Mucosa of descending colon (tissue), 3 donors: ENCODE measurements at places on chromosomes 13 and 19. TPM values are rescaled to one million over a fixed set of nuclear protein-coding genes. Genes with fewer than 3 reads are reported as not detected.

GRCh38 chr13:42781352-42781751 is at the start of gene FAM216B:
Gene FAM216B, plus strand, starts transcription at chr13:42781584. Its CDS starts 2,484 bp downstream, at chr13:42784068.
- no peak for DNase-seq

DNA sequence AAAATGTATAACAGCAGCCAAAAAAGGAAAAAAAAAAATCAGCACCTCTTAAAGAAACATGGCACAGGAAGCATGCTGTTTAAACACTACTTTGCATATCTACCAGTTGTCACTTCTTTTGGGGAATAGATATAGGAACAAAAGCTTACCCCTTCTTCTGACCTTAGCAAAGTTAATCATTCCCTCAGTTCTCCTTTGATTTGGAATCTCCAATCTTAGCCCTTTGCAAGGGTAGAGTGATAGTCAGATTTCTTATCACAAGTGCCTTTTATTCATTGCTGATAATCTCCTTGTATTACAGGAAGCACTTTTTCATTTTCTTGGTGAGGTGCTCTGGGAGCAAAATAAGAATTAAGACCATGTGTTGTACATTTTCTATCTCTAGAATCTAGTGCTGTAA is 1327.6 kb downstream of the OLFM4 start:
- no peak for DNase-seq

DNA sequence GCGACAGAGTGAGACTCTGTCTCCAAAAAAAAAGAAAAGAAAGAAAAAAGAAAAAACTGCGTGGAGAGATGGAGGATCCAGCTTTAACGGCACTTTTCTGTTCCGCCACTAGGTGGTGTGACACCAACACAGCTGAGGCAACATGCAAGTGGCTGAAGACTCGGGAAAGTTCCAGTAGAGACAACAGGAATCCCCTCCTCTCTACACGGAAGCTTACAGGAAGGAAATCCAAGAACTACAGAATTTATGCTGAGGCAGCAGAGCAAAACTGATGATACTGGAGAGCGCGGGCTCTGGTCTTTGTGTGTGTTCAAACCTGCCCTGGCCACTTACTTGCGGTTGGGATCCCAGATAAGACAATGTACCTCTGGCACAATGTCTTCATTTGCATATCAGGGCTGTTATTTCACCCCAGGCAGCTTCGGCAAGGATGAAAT is 9.9 kb downstream of the RANBP3 start:
- DNase-seq = no peak

DNA sequence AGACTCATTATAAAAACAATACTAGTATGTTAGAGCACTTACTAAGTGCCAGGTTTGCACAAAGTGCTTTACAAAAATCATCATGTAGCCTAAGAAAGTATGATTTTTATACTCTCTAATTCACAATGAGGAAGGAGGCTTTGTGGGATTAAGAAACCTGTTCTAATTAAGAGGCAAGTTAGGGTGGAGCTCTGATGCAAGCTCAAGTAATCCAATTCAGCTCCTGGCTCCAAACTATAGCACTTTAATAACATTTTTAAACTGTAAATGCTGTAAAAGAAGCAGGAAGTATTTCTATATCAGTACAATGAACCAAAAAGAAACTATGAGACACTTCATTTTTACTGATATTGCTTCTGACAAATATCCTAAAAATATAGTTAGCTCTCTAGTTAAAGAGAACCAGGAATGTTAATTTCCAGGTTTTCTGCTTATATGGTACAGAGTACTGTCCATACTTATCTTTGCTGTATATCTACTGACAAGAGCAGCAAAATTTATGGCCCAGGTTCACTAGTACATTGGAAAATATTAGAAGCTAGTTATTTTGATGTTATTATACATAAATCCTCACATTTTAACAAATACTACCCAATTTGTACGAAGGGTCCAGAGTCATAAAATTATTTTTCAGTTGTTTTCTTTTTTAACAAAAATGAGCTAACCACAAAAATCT is 482.0 kb downstream of the DIAPH3 start:
- DNase-seq = no peak

NFIX gene
- total RNA-seq = 238 TPM

DNA sequence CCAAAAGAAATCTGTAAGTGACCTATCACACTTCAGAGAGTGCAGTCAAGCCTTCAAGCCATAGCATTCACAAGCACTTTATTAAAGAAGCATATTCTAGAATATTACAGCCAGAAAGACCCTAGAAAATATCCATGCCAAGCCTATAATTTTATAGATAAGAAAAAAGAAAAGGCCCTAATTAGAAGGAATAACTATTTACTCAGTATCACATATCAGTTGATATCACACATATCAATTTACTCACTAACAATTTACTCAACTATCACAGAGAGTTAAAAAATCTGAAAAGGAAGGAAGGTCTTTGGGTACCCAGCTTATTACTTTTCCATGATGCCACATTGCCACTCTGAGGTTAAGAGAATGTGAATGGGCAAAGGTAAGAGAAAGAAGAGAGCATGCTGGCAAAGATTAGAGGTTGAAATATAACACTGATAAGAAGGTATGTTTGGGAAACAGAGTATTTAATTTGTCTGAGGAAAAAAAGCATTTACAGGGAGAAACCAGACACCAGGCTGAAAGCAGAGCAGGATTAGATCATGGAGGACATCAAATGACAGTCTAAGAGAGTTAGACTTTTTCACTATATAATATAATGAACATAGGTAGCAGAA is 186.2 kb downstream of the VWA8 start:
- DNase-seq = no peak

- DNase-seq = no peak
These were observed 36.1 kb downstream of the TBC1D4 start for GRCh38 chr13:75445717-75446499.

DNA sequence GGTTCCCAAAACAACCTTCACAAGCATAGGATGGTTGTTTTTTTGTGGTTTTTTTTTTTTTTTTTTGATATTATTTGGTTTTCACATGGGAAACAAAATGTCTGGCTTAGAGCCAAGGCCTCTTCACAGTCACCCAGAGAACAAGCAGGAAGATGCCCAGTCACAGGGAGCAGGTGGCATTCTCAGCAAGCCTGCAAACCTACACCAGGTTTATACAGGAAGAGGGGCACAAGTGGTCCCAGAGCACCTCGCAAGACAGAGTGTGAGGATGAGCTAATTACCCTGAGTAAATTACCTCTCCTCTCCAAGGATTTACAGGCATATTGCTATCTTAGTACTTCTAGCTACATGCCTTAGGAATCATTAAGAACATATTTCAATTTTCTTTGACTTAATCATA is 1375.6 kb downstream of the EFNB2 start:
- no peak for DNase-seq

ZNF665 gene
- total RNA-seq = 3.2 TPM

PSPN gene
- 2.5 TPM for total RNA-seq

DNA sequence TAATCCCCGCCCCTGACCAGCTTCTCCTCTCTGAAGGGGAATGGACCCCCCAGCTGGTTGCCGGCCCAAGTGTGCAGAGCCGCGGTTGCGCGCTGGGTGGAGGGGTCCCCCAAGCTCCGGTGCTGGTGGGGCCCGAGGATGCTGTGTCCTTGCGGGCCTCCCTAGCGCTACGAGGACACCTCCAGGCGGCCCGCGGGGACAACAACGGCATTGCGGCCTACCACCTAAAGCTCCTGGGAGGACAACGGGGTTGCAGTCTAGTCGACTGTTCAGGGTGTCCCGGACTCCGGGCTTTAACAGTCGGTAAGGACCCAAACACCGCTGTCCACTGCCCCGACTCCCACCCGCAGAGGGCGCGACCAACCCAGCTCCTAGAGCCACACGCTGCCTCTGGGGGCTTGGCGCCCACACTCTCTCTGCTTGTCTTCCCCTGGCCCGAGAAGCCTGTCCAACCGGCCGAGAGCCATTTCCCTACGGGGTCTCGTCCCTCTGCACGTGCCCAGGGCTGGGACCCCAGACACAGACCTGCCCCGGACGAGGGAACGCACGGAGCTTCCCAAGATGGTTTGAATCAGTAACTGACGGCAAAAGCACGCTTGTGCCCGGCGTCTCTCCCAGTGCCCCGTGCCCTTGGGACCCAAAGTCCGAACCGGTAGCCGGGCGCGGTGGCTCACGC is 927 bp upstream of the SDHAF1 start:
- peak; percentile 64 for DNase-seq

ZNF426 gene
- total RNA-seq = 9.7 TPM

FOSB gene
- total RNA-seq = 10.3 TPM
